ENCODE measurements at places on chromosomes 2 and 18. TPM values are rescaled to one million over a fixed set of nuclear protein-coding genes. Genes with fewer than 3 reads are reported as not detected.

Gene HOXD12
- total RNA-seq: not detected

Gene RAB12
- 35.5 TPM for total RNA-seq

Gene SLC9A2
- total RNA-seq: not detected

Gene STAT4
- 0.85 TPM for total RNA-seq

Gene CDH2
- total RNA-seq: 22.8 TPM
